Uterus (tissue), 4 donors: ENCODE measurements at places on chromosomes 3 and 15.
A peak's percentile ranks its signal among the peaks of the same experiment; 100 is the strongest.

- no peaks in the 10 kb centered on the region for H3K27me3 ChIP-seq
- DNase-seq = no peak
- no peak overlapping the region for H3K4me3 ChIP-seq
- H3K27ac ChIP-seq = no peak overlapping the region
- H3K4me1 ChIP-seq = no peaks in the 10 kb centered on the region
Measured at GRCh38 chr15:42059661-42060476, 34.5 kb downstream of the PLA2G4D start.

DNA sequence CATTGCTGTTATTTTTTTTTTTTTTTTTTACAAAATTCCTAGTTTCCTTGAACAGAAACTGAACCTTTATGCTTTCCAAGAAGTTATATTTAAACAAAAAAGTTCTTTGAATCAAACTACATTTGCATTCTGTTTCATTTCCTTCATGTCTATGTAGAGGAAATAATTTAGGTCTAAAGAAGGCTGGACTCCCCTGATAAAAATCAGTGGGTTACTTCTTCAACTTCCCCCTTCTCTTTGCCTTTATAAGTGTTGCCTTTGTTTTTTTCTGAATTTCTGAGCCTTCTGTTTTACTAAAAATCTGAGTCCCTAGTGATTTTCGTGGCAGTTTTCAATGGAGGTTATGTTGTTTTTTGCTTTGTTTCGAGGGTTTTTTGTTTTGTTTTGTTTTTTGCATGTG lies 152.8 kb downstream of the CHDH start:
- H3K36me3 ChIP-seq = no peaks in the 10 kb centered on the region
- no peak for DNase-seq
- H3K27ac ChIP-seq = no peak overlapping the region
- H3K27me3 ChIP-seq = no peaks in the 10 kb centered on the region
- H3K4me3 ChIP-seq = no peak overlapping the region
- no peaks in the 10 kb centered on the region for H3K4me1 ChIP-seq

DNA sequence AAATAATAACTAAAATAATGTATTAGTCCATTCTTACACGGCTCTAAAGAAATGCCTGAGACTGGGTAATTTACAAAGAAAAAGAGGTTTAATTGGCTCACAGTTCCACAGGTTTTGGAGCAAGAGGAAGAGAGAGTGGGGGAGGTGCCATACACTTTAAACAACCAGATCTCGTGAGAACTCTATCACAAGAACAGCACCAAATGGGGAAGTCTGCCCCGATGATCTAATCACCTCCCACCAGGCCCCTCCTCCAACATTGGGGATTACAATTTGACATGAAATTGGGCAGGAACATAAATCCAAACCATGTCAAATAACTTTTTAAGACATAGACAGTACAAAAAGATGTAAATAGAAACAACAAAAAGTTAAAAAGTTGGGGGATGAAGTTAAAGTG lies 63.2 kb downstream of the ILDR1 start:
- H3K4me1 ChIP-seq = no peaks in the 10 kb centered on the region
- no peaks in the 10 kb centered on the region for H3K36me3 ChIP-seq
- H3K27ac ChIP-seq = no peak overlapping the region
- H3K27me3 ChIP-seq = no peaks in the 10 kb centered on the region
- H3K4me3 ChIP-seq = no peak overlapping the region

DNA sequence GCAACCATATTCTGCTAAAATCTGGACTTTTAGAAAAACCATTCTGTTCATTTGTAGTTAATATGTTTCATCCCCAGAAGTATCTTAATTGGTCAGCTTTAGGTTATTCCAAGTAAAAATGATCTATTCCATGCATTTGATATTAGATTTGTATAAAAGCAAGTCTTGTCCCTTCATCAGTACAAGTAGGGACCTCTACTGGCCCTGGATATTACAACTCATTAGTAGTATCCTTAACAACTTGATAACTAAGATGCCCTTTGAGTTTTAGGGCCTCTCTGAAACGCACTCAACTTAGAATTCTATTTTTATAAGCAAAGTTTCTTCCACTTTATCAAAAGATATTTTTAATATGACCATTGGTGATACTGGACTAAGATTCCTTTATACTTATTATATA lies 25.3 kb upstream of the SELENOT start:
- no peak overlapping the region for H3K27ac ChIP-seq
- no peaks in the 10 kb centered on the region for H3K36me3 ChIP-seq
- DNase-seq = no peak
- H3K27me3 ChIP-seq = no peaks in the 10 kb centered on the region
- no peak overlapping the region for H3K4me3 ChIP-seq
- no peaks in the 10 kb centered on the region for H3K4me1 ChIP-seq

DNA sequence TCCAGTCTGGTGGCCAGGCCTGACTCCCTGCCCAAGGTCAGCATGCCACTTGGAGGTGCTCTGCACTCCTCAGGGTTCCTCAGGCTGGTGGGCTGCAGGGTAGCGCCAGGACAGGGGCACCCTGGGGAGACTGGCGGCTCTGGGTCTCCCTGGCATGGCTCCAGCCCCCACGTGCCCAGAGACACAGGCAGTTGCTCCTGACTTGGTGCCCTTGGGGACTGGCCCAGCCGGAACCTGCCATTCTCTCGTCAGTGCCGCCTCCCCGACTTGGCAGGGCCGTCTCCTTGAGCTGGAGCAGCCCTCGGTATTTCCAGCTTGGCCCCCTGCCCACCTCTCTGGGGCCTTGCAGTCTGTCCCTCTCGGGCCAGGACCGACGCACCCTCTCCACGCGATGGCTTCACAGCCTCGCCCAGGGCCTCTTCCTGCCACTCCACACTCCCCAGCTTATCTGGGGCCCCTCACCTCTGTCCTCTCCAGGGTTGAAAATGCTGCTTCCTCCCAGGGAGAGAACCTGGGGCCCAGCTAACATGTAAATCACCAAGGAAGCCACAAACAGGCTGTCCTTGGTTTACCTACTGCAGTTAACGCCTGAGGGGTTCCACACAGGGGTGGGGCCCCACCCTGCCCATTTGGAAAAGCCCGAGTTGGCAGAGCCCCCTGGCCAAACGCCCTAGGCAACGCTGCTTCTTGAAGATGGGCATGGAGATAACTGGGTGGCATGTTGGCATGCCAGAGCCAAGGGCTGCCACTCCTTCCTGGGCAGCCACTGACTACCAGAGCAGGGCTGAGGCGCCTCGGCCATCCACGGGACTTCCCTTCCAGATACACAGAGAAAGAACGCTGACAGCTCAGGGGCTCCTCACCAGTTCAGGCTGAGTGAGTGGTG lies 61.4 kb downstream of the SMAD6 start:
- H3K36me3 ChIP-seq = no peaks in the 10 kb centered on the region
- peak; percentile 66 for DNase-seq
- peak overlapping the region; percentile 79 for H3K27ac ChIP-seq
- H3K4me3 ChIP-seq = no peak overlapping the region
- no peaks in the 10 kb centered on the region for H3K4me1 ChIP-seq

- H3K4me1 ChIP-seq = no peaks in the 10 kb centered on the region
- peak; percentile 88 for DNase-seq
- no peaks in the 10 kb centered on the region for H3K36me3 ChIP-seq
- H3K27ac ChIP-seq = peak overlapping the region; percentile 93
- no peaks in the 10 kb centered on the region for H3K27me3 ChIP-seq
Measured at GRCh38 chr3:129316248-129317013, 37.8 kb downstream of the HMCES start.

GRCh38 chr3:84442533-84442932 lies 516.3 kb upstream of the CADM2 start:
- H3K4me3 ChIP-seq = no peak overlapping the region
- no peaks in the 10 kb centered on the region for H3K36me3 ChIP-seq
- no peak for DNase-seq
- H3K27me3 ChIP-seq = no peaks in the 10 kb centered on the region
- H3K4me1 ChIP-seq = no peaks in the 10 kb centered on the region

DNA sequence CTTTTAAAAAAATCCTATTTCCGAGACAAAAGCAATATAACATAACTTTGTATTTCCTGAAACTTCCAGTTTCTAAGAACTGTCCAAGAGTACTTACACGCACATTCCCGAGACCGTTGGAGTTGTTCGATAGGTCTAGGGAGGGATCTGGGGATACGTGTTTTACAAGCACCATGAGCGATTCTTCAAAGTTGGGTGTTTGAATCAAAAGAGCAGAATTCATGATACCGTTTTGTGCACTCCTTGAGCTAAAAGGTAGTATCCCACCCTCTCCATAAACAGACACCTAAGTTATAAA lies 700 bp upstream of the EDEM1 start:
- H3K27me3 ChIP-seq = no peaks in the 10 kb centered on the region
- peak overlapping the region; percentile 38 for H3K4me3 ChIP-seq
- H3K36me3 ChIP-seq = no peaks in the 10 kb centered on the region
- H3K4me1 ChIP-seq = peaks cover 7% of the 10 kb centered on the region

DNA sequence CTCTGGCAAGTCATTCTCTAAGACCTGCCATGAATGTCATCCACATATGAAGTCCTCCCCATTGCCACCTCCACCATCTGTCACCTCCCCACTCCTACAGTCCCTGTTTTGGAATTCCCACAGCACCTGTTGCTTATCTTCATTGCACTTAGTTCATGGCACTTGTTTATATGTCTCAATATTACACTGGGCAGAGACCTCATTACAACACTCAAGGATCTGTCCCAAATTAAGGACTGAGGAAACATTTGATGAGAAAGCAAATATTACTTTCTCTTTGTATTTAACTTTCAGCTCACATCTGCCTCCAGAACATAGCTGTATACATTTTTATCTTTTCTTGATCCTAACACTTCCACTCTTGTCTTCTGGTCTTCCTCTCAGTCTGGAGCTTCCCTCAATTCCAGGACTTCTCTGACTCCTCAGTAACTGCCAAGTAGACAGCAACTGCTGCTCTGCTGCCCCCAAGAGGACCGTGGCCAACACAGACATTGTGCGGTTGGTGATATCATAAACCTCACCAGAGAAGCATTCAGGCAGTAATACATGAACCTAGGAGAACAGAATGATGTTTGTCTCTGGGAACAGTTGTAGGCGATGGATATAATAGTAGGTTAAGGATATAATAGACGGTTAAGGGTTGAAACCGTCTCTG lies 45.0 kb upstream of the FGF12 start:
- H3K36me3 ChIP-seq = no peaks in the 10 kb centered on the region
- H3K4me3 ChIP-seq = no peak overlapping the region
- DNase-seq = no peak
- H3K4me1 ChIP-seq = no peaks in the 10 kb centered on the region
- no peak overlapping the region for H3K27ac ChIP-seq

DNA sequence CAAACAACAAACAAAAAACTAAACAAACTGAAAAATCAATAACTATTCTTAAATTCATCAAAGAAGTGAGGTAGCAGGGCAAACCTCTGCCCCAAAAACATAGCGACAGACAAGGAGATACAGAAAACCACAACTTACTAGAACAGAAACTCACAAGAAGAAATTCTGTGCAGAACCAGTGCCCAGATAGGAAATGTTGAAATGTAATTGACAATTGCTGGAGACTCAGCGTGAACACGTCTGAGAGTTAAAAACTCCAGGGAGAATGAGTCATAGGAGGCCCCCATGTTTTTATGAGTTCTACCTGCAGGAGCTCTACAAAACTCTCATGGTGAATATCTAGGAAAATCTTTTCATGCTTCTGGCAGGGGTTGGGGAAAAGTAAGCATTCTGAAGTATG lies 95.5 kb upstream of the SETMAR start:
- no peak overlapping the region for H3K4me3 ChIP-seq
- no peak overlapping the region for H3K27ac ChIP-seq

GRCh38 chr15:74397239-74398068 lies 30.0 kb upstream of the CYP11A1 start:
- no peaks in the 10 kb centered on the region for H3K4me1 ChIP-seq
- no peak for DNase-seq
- H3K27ac ChIP-seq = no peak overlapping the region
- H3K36me3 ChIP-seq = no peaks in the 10 kb centered on the region

GRCh38 chr3:123880998-123881561 lies 3.1 kb downstream of the MYLK start:
- no peak for DNase-seq
- no peaks in the 10 kb centered on the region for H3K36me3 ChIP-seq
- no peak overlapping the region for H3K27ac ChIP-seq
- no peaks in the 10 kb centered on the region for H3K27me3 ChIP-seq
- H3K4me1 ChIP-seq = no peaks in the 10 kb centered on the region
- no peak overlapping the region for H3K4me3 ChIP-seq

DNA sequence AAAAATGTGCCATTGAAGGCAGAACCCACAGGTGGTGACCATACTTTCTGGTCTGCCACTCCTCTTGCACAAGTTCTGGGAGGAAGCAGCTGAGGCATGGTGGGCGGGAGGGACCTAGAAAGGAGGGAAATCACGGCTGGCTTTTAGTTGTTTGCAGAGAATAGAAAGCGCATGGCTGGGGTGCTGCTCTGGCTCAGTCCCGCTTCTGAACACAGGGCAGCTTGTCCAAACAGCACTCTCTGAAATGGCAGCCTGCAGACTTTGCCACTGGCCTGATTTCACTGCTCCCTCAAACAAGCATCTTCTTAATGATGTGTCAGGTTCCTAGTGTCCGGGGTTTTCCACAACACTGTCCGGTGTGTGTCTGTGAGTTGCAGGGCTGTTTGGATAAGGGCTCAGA lies 76.7 kb downstream of the AAGAB start:
- no peaks in the 10 kb centered on the region for H3K36me3 ChIP-seq
- no peak for DNase-seq
- H3K27me3 ChIP-seq = no peaks in the 10 kb centered on the region

DNA sequence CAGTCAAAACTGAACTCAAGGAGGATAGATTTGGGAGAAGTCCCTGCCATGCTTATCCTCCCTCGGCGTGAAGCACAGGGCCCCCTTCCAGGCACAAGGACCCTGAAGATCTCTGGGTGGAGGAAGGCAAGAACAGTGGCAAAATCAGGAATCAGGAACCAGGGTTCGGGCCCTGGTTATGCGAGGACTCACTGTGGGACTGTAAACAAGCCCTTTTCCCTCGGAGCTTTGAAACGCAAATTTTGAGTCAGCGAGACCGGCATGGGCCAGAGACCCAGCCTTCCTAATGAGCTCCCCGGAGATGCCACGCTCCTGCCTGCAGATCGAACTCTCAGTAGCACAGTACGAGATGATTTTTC lies 70.1 kb downstream of the SLC12A8 start:
- no peak overlapping the region for H3K27ac ChIP-seq
- peaks cover 6% of the 10 kb centered on the region for H3K4me1 ChIP-seq
- H3K27me3 ChIP-seq = no peaks in the 10 kb centered on the region
- DNase-seq = no peak

DNA sequence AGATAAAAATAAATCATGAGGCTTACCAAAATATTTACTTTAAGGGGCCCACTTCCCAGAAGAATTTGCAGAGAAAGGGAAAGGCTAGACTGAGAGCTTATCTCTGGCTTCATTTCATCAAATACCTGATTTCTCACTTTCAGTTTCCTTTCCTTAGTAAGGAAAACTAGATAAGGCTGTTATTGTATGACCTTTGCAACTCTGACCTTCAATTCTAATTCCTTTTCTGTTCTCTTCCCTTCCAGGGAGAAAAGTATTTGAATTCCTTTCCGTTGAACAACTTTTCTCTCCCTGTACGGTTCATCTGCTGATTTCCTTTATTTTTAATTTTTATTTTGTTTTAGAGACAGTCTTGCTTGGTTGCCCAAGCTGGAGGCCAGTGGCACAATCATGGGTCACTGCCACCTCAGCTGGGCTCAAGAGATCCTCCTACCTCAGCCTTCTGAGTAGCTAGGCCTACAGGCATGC lies 7.1 kb upstream of the PXK start:
- no peak overlapping the region for H3K4me3 ChIP-seq
- peak overlapping the region; percentile 29 for H3K27ac ChIP-seq
- no peaks in the 10 kb centered on the region for H3K4me1 ChIP-seq
- no peaks in the 10 kb centered on the region for H3K27me3 ChIP-seq

- no peaks in the 10 kb centered on the region for H3K27me3 ChIP-seq
- no peaks in the 10 kb centered on the region for H3K4me1 ChIP-seq
- no peak overlapping the region for H3K27ac ChIP-seq
- H3K4me3 ChIP-seq = no peak overlapping the region
- H3K36me3 ChIP-seq = no peaks in the 10 kb centered on the region
Measured at GRCh38 chr3:179933080-179933479, 103.7 kb downstream of the PEX5L start.
